H4 (cell line): ENCODE measurements at places on chromosomes 6 and 20. TPM values are rescaled to one million over a fixed set of nuclear protein-coding genes. Genes with fewer than 3 reads are reported as not detected.

Gene SLC22A7
- not detected in 2 replicates for total RNA-seq

Gene KAT14
- 11.9 and 15.2 TPM in 2 replicates for total RNA-seq

Gene CRISP2
- total RNA-seq, result 0.08 and 0.23 TPM in 2 replicates

Gene ZFAND3
- 7.4 and 9.2 TPM in 2 replicates for total RNA-seq

Gene CD109
- total RNA-seq, result 16.8 and 22.9 TPM in 2 replicates
